ENCODE measurements at places on chromosomes 11 and 22.

DNA sequence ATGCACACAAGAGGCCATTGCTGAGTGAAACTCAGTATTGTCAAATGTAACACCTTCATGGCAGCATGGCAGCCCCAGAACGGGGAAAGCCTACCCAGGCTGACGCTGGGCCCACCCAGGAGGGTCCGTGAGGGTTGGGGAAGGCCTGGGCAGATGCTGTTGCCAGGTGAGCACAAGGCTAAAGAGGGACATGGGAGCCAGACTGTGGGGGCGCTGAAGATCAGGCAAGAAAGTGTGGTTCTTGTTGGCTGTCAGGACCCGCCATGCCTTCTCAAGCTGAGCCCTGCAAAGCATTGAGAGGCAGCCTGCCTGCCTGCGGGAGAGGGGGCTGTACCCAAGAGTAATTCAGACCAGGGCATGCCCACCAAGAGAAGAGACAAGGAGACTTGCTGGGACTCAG is 85.0 kb upstream of the PITPNB start:
- no peak for DNase-seq

DNA sequence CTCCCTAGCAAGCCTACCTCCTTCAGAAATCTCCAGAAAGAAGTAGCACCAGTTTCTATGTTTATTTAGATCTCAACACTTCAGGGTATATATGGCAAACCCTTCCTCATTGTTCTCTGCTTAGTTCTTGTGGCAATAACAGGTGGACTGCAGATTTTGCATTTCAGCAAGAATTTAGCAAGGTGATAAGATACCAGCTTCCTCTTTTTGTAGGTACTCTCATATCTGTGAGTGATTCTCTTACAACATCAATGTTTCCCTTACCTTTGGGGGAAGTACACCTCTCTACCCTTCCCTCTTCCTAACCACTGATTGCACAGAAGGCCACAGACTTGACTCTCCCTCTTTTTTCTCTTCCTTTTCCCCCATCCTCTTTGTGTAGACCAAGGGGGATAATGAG is 230.9 kb upstream of the SESN3 start:
- DNase-seq = no peak

- no peak for DNase-seq
These were observed 38.3 kb upstream of the GRAMD1B start for GRCh38 chr11:123391646-123392348.

- DNase-seq = no peak
These were observed 80.1 kb downstream of the SVIP start for GRCh38 chr11:22749536-22749935.

- no peak for DNase-seq
These were observed 403.6 kb downstream of the MN1 start for GRCh38 chr22:27397954-27398342.

DNA sequence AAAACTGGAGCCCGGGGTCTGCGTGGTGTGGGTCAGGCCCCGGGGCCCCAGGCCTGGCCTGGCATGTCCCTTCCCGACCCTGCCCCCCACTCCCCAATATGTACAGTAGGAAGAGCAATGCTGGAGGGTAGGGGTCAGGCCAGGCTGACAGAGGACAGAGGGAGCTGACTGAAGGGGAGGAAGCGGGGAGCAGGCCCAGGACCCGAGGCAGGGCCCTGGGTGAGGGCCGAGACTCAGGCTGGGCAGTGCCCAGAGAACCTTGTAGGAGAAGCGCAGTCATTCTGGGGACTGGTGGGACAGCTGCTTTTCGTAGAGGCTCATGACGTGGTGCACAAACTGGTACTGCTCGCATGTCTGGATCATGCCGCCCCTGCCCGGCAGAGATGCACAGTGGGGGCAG is 2.7 kb upstream of the IGSF22 start:
- no peak for DNase-seq

DNA sequence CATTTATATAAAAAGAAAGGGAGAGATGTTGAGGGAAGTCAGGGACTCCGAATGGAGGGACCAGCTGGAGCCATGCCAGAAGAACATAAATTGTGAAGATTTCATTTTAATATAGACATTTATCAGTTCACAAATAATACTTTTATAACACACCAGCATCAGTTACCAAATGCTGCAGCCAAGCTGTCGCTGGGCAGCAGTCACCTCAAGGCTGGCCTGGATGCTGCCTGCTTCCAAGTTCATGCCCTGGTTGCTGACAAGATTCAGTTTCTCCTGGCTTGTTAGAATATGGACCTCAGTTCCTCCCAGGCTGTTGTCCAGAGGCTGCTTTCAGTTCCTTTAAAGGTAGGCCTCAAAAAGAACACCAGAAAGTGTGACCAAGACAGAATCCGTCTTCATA is 30.8 kb upstream of the ALDH3B2 start:
- DNase-seq = no peak

DNA sequence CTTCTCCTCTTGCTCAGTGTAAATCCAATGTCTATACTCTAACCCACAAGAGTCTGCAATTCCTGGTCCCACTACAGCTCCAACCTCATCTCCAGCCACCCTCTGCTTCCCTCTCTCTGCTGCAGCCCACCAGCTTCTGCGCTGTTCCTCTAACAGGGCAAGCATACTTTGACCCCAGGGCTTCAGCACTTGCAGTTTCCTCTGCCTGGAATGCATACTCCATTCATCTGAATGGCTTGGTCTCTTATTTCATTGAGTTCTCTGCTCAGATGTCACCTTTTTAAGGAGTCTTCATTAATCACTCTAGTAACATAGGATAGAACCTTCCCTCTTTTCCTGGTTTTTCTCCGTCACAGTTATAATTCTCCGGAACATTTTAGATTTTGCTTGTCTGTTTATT is 141.6 kb downstream of the BUD13 start:
- DNase-seq = no peak

DNA sequence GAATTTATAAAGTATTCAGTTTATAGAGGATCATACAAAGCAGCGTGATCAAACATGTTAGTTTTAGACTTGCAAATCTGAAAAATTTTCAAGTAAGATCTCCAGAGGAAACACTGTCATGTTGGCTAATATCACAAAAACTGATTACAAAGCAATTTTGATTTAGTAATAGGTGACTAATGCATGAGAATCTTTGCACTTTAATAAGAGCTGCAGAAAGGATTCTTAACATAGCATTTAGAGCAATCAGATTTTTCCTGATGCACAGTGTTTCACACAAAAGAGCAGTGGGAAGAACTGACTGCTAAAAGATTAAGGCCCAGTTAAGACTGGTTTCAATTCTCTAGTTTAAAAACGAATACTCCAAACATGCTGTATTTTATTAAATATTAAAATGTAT is 321.2 kb downstream of the GUCY1A2 start:
- DNase-seq = peak; percentile 67

DNA sequence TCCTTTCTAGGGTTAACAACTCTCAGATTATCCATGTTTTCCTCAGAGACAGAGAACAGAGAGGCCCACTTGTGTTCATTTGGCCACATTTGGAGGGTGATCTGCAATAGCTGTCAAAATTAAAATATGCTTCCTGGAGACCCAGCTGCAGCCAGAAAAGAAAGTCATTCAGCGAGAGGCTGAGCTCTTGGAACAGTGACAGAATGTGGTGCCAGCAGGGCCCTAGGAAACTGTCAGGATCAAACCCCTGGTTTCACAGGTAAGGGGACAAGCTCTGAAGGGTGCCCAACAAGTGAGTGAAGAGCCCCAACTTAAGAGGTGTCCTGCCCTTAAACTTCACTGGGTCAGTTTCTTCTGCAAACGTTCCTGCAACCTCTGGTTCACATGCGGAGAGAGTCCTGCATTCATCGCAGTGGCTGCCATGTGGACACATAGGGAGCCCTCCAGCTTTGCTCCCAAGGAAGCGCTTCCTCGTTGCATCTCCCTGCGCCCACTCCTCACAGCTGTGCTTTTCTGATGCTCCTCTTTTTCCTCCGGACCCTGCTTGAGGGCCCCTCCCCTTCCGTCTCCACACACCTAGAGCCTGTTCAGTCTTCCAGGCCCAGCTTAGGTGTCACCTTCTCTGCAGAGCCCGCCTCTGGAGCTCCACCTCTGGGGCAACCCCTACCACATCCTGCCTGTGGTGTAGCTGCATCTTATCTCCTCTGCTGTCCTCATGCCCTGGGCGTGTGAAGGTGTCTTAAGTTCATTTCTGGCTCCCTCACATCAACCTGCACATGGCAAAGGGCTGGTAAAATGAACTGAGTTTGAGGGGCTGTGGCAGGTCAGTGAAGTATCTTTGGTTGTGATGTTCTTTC is 3.9 kb downstream of the UCP3 start:
- no peak for DNase-seq

- no peak for DNase-seq
These were observed 596.6 kb downstream of the METTL15 start for GRCh38 chr11:28704801-28705200.

DNA sequence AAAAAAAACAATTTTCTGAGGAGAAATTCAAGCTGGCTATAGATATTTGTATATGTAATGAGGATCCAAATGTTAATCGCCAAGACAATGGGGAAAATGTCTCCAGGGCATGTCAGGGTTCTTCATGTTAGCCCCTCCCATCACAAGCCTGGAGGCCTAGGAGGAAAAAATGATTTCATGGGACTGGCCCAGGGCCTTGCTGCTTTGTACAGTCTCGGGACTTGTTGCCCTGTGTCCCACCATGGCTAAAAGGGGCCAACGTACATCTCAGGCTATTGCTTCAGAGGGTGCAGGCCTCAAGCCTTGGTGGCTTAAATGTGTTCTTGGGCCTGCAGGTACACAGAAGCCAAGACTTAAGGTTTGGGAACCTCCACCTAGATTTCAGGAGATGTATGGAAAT is 62.1 kb upstream of the SLC5A12 start:
- no peak for DNase-seq

GRCh38 chr22:31944700-31945442 is 536 bp downstream of the YWHAH start:
- DNase-seq = no peak

- peak; percentile 15 for DNase-seq
These were observed 54.1 kb downstream of the MCAM start for GRCh38 chr11:119262668-119263351.

DNA sequence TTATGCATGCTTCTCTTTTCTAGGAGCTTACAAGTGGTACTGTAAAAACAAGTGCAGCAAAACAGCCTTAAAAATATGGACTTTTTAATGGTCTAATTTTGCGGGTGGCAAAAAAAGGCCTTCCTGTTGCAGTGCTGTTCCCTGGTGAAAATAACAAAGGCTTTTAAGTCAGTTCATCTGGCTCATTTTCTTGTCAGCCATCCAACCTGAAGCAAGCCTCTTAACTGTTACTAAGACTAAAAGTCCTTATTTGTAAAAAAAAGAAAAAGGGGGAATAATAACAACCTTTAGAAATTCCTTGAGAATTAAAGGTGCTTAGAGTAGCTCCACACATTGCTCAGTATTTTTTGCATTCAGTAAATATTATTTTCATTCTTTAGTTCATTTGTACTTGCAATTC is 200.5 kb upstream of the CHORDC1 start:
- DNase-seq = no peak

DNA sequence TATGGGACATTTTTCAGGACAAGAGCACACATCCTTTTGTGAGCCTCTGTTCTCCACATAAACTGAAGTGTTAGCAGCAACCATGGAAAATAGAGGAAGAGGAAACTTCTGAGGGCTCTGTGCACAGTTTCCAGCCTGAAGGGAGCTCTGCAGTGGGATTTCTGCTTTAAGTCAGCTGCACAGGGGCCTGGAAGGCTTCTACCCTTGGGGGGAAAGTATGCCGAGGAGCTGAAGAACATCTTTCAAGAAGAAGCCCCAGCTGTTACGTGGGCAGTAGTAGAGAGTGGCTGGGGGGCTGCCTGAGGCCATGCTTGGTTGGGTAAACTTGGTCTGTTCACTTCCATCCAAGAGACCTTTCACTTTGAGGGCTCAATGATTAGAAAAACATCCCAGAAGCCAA is 82.7 kb upstream of the EED start:
- no peak for DNase-seq

GRCh38 chr11:79400717-79401330 is 40.0 kb downstream of the TENM4 start:
- DNase-seq = no peak

DNA sequence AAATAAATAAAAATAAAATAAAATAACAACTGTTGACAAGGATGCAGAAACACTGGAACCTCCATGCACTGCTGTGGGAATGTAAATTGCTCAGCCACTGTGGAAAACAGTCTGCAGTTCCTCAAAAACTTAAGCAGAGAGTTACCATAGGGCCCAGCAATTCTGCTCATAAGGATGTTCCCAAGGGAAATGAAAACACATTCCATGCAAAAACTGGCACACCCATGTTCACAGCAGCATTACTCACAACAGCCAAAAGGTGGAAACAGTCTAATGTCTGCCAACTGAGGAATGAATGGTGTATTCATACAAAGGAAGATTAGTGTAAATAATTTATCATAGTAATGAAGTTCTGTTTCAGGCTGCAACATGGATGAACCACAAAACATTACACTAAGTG is 3.2 kb upstream of the KRTAP5-10 start:
- no peak for DNase-seq

GRCh38 chr11:93935826-93936225 is 85.3 kb upstream of the HEPHL1 start:
- DNase-seq = no peak

DNA sequence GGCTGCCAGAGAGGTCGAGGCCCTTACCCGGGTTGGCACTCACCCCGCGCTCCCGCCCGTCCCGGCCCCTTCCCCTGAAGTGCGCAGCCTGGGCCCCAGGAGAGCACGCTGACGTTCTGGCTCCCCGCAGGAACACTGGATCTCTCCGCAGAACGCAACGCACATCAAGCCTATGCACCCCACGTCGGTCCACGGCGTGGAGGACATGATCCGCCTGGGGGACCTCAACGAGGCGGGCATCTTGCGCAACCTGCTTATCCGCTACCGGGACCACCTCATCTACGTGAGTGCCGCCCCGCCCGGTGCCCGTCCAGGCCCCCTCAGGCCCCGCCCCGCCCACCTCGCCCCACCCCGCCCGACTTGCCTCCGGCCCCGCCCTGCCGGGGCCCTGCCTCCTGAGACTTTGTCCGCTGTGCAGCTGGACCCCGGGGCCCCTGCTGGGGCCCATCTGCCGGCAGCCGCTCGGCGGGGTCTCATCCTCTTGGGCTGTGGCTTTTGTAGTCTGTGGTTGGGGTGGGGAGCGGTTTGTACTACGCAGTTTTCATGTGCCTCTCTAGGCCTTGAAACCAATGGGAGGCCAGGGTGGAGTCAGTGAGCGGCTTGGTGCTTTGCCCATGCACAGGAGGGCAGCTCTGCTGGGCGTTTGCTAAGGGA is 19.7 kb downstream of the MYO7A start:
- DNase-seq = no peak

DNA sequence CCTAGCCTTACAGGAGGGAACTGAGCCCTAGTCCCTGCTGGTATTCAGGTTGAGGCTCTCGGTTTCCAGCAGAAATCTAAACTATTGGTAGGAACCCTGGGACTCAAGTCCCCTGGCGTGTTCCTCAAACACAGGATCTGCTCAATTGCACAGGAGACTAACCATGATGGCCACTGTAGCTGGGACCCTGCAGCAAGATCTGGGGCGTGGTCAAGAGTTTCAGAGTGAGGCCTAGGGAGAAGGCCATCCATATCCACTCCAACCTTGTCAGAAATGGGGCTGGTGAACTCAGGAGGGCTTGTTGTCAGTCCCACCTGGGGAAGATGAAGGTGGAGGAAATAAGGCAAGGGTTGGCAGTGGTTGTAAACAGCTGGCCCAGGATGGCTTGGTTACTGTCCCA is 49.9 kb upstream of the PAX6 start:
- no peak for DNase-seq

Measured in non-pigmented ciliary epithelial cell (primary cell).